ENCODE measurements at places on chromosomes 12 and 14.

DNA sequence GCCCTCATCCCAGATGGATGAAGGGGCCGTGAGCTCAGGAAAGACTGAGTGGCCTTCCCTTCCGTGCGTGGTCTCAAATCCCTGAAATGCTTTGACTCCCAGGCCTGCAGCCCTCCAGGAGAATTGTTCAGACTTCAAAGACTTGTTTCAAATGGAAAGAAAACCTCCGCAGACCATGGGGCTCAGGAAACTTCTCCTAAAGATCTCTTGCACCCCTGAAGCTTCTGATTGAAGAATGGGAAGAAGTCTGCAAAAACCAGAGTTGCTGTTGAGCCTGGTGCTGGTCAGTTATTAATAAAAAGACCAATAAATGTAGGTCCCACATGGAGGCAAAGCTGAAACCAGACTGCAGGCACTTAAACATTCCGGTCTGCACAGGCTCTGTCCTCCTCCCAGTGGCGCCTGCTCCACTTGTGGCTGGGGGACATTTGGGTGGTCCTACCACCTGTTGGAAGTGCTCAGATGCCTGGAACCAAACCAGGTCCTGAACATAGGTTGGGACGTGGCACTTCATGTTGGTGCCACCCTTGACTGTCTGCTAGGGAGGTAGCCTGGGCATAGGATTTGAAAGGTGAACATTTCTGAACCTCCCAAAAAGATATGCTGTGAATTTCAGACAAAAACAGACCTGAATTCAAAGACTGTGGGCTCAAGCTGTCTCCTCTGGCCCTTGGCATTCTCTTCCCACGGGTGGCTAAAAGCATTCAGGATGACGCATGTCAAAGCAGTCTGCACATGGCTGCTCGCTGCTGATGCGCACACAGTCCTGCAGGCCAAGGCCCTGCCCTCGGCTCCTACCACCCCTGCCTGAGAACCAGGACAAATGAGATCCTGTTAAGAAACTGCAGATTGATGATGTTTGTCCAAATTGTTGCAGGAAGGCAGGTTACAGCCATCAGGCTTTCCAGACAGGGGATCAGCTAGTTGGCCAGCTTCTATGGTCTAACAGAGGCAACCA, 36.2 kb upstream of the MEG3 start:
- no peak for DNase-seq

DNA sequence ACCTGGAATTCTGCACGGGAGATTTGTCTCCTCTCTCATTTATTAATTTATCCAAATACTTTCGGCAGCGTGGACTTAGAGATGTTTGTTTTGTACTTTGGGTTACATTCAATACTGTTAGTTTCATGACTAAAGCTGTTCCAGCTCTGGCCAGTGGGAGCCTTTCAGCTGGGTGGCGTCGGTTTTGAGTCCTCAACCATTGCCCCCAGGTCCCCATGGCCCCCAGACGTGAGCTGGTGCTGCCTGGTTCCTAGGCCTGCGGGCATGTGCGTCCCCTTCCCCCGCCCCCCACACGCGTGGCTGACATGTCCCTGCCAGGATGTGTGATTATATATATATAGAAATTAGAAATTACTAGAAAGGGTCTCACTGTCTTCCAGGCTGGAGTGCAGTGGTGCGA, 48.2 kb downstream of the KIF26A start:
- DNase-seq: no peak

DNA sequence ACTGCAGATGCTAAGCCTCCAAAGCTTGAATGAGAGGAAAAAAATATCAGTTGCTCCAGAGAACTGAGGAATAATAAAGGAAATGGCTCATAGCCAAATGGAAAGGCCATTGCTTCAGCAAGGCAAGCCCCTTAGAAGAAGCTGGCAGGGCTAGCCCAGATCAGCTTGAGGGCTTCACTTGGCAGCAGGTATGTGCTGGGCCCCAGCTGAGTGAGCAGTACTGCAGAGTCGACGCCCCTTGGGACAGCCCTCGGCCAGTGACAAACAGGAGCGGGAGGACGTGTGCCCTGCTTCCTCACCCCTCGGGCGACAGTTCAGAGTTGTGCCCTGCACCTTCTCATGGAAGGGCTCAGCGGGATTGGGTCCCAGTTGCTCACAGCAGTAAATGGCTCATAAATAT, 1031.2 kb upstream of the TMEM132C start:
- no peak for DNase-seq

- DNase-seq: peak; percentile 61
These were observed 396 bp downstream of the FERMT2 start for GRCh38 chr14:52950410-52950897.

GRCh38 chr12:19978193-19978592, 390.1 kb upstream of the PDE3A start:
- DNase-seq: no peak

DNA sequence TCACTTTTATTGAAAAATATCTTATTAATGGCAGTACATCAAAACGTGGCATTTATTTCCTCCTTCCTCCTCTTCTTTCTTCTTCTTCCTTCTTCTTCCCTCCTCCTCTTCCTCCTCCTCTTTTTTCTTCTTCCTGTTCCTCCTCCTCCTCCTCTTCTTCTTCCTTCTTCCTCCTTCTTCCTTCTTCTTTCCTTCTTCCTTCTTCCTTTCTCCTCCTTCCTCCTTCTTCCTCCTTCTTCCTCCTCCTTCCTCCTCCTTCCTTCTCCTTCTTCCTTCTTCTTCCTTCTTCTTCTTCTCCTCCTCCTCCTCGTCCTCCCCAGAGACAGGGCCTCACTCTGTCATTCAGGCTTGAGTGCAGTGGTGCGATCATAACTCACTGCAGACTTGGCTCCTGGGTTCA, 457.2 kb downstream of the AEBP2 start:
- no peak for DNase-seq
